Ammon's horn (tissue), 1 donor: ENCODE measurements at places on chromosomes 6 and 20.

DNA sequence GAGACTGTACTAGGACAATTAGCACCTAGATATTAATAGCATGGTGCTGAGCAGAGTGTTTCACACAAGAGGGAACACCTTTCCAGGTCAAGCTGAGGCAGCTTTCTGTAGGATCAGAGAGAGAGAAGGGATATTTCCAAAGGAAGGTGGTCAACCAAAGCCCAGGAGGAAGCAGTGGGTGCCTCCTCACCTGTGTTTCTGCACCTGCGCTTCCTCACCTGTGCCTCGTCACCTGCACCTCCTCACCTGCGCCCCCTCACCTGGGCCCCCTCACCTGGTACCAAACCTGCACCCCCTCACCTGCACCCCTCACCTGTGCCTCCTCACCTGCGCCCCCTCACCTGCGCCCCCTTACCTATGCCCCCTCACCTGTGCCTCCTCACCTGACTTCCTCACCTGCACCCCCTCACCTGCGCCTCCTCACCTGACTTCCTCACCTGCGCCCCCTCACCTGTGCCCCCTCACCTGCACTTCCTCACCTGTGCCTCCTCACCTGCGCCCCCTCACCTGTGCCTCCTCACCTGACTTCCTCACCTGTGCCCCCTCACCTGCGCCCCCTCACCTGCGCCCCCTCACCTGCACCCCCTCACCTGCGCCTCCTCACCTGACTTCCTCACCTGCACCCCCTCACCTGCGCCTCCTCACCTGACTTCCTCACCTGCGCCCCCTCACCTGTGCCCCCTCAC is 67.9 kb downstream of the TTLL2 start:
- DNase-seq = no peak

DNA sequence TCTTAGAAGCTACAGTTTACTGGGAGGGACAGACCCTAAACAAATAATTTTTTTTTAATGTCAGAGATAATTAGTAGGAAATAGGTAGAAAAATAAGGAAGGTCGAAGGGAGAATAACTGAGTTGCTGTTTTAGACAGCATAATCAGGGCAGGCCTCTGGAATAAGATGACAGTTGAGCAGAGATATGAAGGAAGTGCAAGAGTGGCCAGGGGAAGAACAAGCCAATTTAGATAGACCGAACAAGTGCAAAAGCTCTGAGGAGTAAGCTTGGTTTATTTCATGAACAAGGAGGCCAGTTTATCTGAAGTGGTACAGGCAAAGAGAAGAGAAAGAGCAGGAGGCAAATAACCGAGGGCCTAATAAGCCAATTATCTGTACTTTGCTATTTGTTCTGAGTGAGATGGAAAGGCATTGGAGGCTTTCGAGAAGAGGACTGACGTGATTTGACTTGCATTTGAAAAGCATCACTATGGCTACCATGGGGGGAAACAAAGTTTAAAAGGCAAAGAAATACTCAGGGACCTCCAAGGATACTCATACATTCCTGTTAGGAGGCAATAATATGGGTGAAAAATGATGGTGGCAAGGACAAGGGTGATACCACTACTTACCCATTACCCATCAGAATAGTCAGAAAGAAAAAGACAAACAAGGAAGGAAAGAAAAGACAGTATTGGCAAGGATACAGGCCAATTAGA is 19.7 kb downstream of the PROCR start:
- no peak for DNase-seq

DNA sequence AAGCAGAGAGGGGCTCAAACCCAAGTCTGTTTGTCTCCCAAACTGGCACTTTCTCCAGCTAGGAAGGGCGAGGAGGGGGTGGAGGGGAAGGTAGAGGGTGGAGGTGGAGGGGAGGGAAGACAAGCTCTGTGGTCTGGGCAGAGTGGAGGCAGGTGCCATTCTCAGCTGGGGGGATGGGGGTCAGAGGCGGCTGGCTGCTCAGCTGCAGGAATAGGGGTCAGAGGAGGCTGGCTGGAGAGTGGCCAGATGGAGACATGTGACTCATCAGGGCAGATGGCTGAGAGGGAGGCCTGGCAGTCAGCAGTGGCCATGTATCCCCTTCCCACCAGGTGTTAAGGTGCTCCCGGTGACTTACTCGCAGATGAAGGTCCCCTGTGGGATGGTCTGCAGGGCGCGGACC is 3.5 kb upstream of the SLC44A4 start:
- DNase-seq = no peak

DNA sequence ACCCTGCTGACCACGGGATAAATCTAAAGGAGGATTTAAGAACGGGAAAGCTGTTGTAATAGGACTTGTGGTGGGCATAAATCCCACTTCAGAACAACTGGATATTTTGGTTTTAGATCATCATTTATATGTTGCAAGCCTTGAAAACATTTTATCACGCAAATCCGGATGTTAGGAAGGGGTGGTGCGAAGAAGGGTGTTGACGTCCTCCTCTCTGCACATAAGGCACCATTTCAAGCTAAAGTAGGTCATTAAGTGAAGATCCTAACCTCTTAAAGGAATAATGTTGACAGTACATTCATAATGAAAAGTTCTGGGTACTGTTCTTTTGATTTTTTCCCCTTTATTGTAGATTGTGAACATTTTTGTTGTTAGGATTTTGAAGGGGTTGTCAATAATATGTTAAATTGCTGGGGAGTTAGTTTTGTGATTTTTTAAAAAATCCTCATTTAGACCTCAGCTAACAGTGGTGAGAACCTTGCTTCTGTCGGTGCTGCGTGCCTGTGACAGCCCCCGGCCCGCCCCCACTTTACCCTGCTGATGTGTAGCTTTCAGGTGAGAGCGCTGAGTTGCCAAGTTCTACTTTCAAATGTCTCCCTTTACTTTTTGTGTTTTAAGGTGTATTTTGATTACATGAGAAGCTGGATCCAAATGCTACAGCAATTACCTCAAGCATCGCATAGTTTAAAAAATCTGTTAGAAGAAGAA is 88.8 kb downstream of the MAP3K4 start:
- no peak for DNase-seq

- no peak for DNase-seq
Measured at GRCh38 chr6:46393161-46393939, 97.9 kb downstream of the RCAN2 start.

DNA sequence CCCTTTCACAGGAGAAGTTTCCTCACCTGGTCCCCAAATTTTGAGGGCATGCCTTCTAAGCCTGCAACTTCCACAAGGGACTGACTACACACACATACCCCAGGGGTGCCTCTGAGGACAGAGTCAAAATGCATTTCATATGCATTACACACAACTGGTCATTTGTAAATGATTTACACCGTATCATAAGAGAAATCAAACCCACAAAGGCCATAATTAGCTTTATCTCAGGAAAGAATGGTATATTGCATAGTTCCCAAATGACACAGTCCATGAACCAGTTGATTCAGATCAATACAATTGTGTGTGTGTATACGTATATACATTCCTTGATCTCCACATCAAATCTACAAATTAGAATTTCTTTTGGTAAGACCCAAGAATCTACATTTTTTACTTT is 203.3 kb upstream of the PRDM1 start:
- DNase-seq = no peak

GRCh38 chr6:88368071-88368787 is 202.1 kb upstream of the CNR1 start:
- no peak for DNase-seq

DNA sequence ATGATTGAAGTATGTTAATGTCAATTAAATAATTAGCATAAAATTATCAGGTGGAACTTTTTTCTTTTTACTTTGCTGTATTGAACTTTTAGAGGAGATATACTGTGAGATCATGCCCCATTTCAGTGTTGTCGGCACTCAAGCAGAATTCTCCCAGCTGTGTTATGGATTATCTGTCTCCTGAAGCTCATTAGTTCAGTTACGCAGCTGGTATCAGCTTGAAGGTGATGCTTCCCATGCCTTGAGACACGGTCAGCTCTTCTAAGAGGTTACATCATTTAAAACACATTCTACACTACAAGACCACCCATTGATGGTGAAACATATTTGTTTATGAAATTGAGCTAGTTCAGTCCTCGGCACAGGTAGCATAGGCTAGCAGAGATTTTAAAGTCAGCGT is 68.9 kb upstream of the PHACTR2 start:
- no peak for DNase-seq

GRCh38 chr6:108510461-108511319 is 50.0 kb upstream of the FOXO3 start:
- DNase-seq = no peak

DNA sequence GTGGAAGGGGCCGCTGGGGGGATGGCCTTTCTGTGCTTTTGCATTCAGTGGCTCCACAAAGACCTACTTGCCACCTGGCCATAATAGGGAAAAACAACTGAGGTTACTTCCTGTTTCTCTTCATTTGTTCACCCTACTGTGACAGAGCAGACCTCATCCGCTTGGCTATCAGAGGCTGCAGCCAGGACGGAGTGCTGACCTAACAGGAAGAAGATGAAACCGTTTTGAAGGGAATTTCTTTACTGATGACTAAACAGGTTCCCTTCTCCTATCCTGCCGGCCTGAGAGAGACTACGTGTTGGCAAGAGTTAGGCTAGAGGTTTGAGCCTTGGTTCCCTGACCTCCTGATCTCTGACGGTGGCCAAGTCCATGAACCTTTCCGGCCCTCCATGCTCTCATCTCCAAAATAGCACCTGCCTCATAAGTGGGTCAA is 21.3 kb downstream of the PRR18 start:
- DNase-seq = no peak

GRCh38 chr20:56352345-56353055 is 6.3 kb upstream of the FAM210B start:
- no peak for DNase-seq

- DNase-seq = no peak
Measured at GRCh38 chr6:7267071-7267465, 45.9 kb downstream of the SSR1 start.

- DNase-seq = no peak
Measured at GRCh38 chr6:144811140-144811539, 526.0 kb downstream of the UTRN start.

- peak; percentile 37 for DNase-seq
Measured at GRCh38 chr6:96213784-96214183, 198.0 kb downstream of the FUT9 start.

DNA sequence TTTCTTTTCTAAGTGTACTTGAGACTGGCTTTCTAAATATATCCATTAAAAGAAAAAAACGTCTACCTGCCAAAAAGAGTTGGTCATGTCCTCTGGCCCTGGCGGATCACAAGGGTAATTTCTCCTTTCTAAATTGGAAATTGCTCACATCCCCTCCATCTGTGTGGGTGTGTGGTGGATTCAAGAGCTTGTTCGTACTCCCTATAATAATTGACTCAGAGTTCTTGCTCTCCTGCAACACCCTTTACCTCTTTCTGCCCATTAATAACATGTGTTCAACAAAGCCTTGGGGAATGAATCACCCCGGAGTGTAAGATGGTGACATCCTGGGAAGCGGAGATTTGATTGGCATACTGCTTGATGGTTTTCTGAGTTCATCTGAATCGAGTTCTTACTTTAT is 263.8 kb downstream of the ALDH8A1 start:
- DNase-seq = no peak

DNA sequence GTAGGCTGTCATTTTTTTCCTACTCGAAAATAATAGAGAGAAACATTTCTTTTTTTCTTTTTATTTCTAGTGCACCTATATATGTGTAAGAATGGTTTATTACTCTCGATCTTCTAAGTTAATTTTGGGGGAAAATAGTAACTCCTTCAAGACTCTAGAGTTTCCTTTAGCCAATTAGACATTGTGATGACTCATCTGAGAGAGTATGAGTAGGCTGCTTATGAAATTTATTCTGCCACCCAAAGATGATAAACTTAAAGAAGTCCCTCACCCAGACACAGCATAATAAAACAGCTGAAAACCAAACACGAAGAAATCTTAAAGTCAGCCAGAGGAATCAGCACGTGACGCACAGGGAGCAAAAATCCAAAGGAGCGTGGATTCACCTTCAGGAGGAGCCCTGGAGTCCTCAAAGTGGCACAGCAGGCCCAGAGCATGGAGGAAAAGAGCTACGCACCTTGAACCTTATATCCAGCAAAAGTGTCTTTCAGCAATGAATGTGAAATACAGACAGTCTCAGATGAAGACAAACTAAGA is 81.9 kb downstream of the ERMARD start:
- DNase-seq = no peak

GRCh38 chr6:56984361-56984760 is 29.5 kb downstream of the BEND6 start:
- DNase-seq = no peak

DNA sequence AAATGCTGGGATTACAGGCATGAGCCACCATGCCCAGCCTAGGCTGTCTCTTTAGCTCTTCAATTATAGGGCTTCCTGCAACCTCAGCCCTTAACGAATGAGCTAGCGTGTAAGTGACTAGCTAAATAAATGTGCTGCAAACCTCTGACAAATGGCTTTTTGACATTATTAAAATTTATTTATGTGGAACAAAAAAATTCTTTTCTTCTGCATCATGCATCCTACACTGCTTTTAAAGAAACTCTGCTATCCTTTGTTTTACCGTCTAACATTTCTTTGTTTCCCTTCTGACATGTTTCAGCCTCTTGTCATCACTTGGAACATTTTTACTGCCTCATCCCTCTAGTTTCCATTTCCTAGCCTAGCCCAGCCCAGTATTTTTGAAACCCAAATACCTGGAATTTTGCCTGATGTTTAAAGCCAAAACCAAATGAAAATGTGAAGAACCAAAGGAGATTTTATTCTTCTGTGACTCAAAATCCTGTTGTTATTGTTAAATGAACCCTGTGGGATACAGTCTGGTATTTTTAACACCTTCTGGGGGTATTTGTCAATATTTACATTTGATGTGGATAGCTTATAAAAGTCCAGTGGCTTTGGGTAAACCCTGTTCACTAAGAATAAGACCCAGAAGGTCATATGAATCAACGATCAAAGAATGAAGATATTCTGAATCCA is 9.5 kb downstream of the NT5E start:
- no peak for DNase-seq

- peak; percentile 45 for DNase-seq
Measured at GRCh38 chr20:33076662-33077372, 2.6 kb upstream of the BPIFB4 start.

- DNase-seq = no peak
Measured at GRCh38 chr6:135546206-135546605, 48.7 kb upstream of the AHI1 start.

- no peak for DNase-seq
Measured at GRCh38 chr6:143337201-143337949, 113.1 kb downstream of the ADAT2 start.

DNA sequence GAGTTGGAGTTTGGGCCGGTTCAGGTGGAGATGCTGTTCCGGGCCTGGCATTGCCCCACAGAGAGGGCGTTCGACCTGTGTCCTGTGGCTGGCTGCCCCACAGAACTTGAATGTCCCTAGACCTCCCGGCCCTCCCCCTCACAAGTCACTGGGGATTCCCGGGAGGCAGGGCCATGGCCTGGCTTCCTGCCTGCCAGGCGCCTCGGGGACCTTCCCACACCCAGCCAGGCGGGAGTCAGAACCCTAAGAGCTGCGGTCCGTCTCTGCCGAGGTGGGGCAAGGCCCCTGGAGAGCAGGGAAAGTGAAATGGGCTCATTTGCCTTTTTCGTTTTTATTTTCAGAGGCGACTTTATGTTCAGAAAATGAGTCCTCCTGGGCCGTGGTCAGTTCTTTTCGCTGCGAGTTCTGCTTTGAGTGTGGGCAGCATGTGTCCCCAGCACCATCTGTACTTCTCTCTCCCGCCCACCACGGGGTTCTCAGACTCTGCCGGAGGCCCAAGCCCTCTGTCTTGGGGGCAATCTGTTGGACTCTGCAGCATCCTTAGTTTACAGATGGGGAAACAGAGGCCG is 8.5 kb downstream of the RBM38 start:
- no peak for DNase-seq

GRCh38 chr6:39266782-39267355 is 37.6 kb upstream of the KCNK5 start:
- DNase-seq = no peak

GRCh38 chr6:155187994-155188706 is 75.7 kb upstream of the CLDN20 start:
- no peak for DNase-seq

GRCh38 chr6:97187951-97188350 is 95.1 kb downstream of the MMS22L start:
- DNase-seq = no peak
